ENCODE measurements at places on chromosomes 4 and X.
A peak's percentile ranks its signal among the peaks of the same experiment; 100 is the strongest.

GRCh38 chr4:140056015-140056414, 98.0 kb downstream of the MAML3 start:
- DNase-seq: no peak

GRCh38 chrX:72247206-72247942, 8.5 kb upstream of the ERCC6L start:
- no peak for DNase-seq

DNA sequence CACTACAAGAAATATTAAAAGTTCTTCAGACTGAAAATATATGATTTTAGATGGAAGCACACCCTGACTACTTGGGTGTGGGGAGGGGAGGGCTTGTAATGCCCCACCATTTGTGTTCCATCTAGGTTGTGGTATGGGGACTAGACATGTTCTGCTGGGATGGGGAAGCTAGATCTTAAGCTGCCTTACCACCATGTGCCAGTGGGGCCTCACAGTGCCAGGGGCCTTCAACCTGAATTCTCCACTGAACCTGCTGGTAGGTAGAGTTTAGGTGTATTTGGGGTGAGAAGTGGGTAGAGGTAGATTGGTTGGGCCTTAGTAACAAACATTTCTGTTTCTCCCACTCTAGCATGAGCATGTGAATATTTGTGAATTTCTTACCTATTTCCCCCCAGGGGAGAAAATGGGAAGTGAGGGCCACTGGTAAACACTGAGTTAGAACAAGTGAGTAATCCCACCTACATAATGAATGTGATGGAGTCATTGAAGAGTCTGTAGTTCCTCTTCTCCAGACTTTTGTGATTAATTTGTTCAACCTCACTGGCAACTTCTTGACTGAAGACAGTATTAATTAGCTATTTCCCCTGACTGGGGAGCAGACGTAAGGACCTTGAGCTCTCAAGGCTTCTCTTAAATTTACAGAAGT, 44.0 kb downstream of the BRCC3 start:
- no peak for DNase-seq

GRCh38 chr4:153789741-153790499, 1.0 kb upstream of the SFRP2 start:
- no peak for DNase-seq

DNA sequence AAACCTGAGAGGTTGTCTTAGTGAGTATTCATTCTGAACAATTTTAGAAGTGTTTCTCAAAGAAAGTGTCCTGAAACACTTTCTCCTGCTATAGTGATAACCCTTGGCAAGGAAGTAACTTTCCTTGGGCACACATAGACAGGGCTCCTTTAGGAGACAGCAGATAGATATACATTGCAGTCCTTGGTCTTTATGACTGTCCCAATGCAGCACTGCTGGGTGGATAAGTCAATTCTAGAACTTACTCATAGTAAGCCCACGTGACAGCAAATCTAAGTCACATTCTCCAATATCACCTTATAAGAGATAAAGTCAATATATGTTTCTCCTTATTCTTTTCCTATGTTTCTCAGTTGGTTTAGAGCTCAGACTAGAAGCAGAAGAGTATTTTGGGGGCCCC, 46.7 kb downstream of the GPRASP3 start:
- no peak for DNase-seq

DNA sequence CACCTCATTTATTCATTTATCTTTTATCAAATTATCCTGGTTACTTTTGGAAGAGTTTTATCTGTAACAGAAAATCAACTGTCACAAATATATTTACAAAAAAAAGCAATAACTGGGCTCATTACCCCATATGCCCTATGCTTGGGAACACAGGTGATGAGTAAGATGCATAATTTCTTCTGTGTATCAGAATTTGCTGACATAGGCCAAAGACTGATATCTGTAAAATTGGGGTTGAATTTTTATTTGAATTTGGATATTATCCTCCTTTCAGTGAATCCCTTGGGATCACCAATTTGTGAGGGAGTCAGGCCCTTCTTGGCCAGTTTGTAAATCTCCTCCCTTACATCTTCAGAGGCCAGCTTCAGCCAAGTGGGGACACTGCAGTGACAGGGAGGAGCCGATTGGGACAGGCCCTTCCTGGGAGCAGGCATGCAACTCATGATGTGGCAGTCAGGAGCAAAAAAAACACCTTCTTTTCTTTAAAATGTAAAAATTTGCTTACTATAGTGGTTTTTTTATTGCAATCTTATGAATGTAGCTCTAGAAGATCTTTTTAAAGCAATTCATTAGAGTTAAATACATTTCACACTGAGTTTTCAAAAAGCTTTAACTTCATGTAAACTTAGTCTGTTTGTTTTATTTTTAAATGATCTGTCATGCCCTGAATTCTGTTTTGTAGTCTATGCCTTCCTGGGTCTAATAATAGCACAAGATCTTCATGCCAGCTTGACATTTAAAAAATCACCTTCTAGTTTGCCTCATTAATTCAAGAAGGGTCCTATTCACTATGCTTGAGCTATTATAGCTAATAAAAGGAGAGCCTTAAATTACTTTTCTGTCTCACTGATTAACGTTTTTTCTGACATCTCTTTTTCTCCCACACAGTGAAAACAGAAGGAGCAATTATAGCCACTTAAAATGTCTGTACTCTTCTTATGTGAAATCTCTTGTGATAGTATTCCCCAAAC, 136.6 kb upstream of the SPRY1 start:
- no peak for DNase-seq

GRCh38 chrX:72526534-72527508, 45.8 kb downstream of the HDAC8 start:
- peak; percentile 23 for DNase-seq

GRCh38 chr4:15390494-15390893, 37.3 kb upstream of the C1QTNF7 start:
- DNase-seq: no peak

DNA sequence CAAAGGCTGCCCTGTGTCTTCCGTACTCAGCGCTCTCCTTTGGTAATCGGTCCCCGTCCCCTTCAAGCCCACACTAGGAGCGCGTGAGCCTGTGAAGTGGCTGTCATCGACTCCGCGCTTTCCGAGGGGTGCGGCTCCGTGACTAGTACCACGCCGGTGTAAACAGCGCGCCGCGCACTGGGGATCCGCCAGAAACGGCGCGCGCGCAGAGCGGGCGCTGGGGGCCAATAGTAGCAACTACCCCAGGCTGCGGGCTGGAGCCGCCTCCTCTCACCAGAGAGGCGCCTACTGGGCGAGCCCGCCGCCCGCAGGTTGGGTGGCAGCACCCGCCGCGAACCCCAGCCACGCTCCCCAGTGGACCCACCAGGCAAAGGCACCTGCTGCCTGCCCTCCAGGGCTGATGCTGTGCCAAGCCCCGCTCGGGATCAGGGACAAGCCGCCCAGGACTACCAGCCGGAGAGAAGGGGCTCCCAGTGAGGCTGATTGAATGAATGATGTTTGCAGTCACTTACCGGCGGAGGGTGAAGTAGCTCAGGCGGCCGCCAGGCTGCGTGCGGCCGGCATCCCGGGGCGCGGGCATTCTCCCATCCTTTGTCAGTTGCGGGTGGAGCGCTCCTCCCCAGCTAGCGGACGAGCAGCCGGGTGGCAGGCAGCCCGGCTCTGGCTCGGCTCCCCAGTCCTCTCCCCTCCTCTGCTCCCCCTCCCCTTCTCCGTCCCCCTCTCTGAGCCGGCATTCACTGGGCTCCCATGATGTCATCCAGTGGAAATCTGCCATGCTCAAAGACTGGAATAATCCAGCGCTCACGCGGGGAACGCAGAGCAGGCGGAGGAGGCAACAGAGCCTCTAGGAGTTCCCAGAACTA, 370.3 kb upstream of the SMIM31 start:
- peak; percentile 70 for DNase-seq

DNA sequence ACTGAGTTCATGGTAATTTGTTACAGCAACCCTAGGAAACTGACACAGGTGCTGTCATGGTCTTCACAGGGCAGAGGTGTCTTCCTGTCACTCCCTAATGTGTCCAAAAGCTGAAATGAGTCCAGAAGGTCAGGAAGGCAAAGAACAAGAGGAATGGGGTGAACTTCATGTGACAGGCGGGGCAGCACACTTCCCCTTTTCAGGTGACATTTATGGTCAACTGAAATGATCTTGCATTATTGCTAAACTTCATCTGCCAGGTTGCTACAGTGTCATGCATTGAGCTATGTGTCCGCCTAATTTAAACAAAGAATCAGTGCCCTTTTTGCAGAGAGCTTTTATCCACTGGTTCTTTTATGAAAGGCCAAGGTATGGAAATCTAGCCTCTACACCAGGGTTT, 15.9 kb upstream of the CCDC149 start:
- no peak for DNase-seq

DNA sequence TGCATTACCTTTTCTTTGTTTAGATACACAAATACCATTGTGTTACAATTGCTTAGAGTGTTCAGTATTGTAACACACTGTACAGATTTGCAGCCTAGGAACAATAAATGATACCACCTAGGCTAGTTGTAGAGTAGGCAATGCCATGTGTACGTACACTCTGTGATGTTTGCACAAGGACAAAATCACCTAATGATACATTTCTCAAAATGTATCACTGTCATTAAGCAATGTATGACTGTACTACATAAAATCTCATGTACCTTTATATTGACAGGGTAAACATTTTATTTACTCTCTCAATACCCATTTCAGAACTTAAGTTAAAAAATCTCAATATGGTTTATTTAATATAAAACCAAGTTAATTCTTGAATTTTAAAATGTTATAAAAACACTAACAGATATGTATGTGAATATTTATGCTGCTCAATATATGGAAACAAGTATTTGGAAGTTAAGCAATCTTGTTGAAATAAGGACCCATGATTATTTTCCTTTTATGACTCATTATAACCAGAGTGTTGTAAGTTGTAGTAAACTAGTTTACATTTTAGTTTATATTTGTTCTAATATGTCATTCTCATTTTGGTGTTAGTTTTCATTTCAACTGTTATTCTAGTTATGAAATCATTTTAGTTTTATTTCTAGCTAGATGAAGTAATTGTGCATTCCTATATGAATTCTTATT, 409.2 kb downstream of the TLL1 start:
- DNase-seq: no peak

GRCh38 chr4:56387023-56388001, at the start of gene AASDH:
TSS of gene AASDH (minus strand) at chr4:56387491. CDS start at chr4:56384299, 3,192 bp downstream.
- DNase-seq: peak; percentile 97

DNA sequence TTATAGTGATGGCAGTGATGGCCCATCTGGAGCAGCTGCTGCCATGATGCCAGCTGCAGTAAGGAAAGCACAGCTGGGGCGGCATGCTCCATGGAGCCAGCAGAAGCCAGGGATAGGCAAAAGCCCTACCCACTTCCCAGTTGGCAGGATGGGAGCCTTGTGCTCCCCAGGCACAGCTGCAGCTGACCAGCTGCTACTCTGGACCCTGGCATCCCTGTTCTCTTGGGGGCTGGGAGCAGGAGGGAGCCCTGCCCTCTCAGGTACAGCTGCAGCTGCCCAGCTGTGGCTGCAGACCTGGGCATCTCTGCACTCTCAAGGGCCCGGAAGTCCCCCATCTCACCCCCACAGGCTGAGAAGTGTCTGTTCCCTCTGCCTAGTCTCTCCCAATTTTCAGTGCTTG, 531.9 kb downstream of the PCDH18 start:
- DNase-seq: no peak

- DNase-seq: no peak
Measured at GRCh38 chr4:84279678-84280077, 219.4 kb downstream of the NKX6-1 start.

- DNase-seq: peak; percentile 10
Measured at GRCh38 chr4:172578712-172579111, 589.9 kb upstream of the GALNT7 start.

GRCh38 chr4:128355305-128355704, 67.7 kb upstream of the PGRMC2 start:
- no peak for DNase-seq

GRCh38 chr4:8912089-8912455, 40.4 kb upstream of the HMX1 start:
- DNase-seq: no peak

GRCh38 chr4:53720776-53721175, 129.5 kb upstream of the LNX1 start:
- DNase-seq: no peak

- DNase-seq: no peak
Measured at GRCh38 chr4:116953947-116954346, 131.4 kb downstream of the TRAM1L1 start.

- no peak for DNase-seq
Measured at GRCh38 chrX:153820601-153821000, 9.7 kb downstream of the PDZD4 start.

DNA sequence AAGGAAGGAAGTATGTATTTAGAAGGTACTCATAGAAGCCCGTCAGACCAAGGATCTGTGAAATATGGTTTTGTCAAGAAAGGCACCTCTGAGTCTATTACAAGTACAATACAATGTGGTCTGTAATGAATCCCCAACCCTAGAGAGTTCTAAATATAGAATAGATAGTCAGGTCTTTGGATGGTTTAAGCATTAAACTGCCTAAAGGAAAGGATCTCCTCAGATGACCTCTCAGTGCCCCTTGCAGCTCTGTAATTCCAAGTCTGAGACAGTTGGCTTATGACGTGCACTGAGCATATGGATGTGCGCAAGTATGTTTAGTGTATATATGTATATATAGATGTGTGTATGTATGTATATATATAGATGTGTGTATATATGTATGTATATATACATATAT, 62.0 kb downstream of the CCSER1 start:
- no peak for DNase-seq

- DNase-seq: no peak
Measured at GRCh38 chr4:2332201-2332975, 70.5 kb upstream of the MXD4 start.

- no peak for DNase-seq
Measured at GRCh38 chr4:66062921-66063320, 392.6 kb upstream of the EPHA5 start.

GRCh38 chr4:150039274-150040127, 38.7 kb upstream of the DCLK2 start:
- DNase-seq: no peak

GRCh38 chr4:112284662-112285411, 867 bp downstream of the TIFA start:
- peak; percentile 39 for DNase-seq

DNA sequence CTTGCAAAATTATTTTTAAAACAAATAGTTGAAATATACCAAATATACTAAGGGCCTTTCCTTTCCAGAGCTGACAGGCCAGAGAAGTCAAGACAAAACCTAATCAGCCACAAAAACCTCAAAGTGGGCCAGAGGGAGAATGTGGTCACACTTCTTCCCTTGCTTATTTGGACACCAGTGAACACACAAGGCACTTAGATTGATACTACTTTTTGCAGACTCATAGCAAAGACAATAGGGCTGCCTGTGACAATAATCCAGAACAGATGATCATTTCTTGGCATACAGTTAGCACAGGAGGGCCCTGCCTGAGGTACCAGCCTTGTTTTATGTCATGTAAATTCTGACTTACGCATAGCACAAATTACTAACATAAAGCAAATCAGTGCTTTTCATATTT, 215.7 kb upstream of the NEIL3 start:
- DNase-seq: no peak

DNA sequence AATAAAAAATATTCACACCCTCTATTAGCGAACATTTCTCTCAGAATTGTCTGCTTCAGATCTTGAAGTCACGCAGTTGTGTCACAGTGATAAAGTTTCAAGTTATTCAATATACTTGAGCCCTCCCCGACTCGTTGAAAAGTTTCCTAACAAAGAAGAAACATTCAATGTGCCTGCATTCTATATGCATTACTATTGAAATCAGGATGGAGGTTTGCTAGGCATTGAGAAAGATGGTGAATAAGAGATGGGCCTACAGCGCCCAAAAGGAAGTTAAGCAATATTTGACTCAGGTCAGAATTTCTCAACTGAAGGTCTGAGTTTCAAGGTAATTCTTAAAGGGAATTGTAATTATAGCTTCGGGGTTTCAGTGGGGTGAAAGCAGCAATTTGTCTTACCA, 6.1 kb downstream of the TCEANC start:
- peak; percentile 20 for DNase-seq

- no peak for DNase-seq
Measured at GRCh38 chr4:108543359-108543968, 76.9 kb upstream of the RPL34 start.
